ENCODE measurements at places on chromosomes 3 and 15.

DNA sequence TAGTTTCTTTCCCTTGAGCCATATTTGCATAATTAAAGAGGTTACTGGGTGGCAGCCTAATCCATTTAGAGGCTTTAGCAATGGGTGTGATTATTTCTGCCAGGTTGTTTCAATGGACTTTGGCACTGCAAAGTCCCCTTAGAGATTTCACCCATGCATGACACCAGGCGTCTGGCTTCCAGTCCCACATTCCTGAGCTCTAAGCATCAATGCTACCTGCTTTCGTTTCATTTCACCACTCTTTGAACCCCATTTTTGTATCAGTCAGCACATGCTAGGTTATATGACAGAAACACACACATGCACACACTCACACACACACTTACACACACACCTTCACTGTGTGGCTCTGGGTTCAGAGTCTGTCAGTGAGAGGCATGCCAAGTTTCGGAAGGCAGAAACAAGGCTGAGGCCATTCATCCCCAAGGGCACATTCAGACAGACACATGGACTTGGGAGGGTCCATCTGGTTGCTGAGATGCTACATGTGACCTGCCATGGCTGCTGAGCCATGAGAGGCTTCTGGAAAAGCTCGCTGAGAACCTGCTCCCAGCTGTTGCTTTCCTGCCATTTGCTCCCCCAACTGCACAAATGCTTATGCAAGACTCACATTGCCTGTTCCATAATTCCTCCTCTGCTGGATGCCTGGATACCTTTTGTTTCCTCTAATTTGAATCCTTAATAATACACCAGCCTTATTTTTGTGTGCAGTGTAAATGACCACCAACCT is 354.1 kb downstream of the GABRG3 start:
- DNase-seq = peak; percentile 25

DNA sequence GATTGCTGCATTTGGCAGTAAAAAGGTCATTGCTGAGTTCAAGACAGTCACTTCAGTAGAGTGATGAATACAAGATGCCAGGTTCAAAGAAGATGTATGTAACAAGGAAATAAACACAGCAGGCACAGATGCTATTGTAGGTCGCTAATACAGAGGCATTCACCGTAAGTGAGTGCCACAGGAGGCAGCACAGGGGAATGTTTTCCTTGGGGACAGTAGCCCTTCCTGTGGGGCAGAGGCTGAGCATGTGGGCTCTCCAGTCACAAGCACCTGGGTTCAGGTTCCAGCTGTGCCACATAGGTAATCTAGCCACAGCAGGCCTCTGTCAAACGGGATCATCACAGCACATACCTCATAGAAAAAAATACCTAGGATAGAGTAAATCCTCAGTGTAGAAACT is 86.3 kb downstream of the RSL24D1 start:
- DNase-seq = no peak

GRCh38 chr3:156610154-156610553 is 55.2 kb upstream of the SSR3 start:
- no peak for DNase-seq

DNA sequence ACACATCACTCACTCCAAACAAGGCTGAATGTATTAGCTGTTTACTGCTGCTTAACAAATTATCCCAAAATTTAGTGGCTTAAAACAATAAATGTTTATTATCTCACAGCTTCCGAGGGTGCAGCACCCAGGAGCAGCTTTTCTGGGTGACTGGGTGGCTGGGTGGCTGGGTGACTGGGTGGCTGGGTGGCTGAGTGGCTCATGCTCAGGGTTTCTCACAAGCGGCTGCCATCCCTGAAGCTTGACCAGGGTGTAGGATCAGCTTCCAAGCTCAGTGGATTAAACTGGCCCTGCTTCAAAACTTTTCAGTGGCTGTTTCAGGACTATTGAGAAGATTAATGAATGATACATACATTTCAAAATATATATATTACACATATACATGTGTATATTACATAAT is 2.3 kb upstream of the CYP11A1 start:
- DNase-seq = no peak

DNA sequence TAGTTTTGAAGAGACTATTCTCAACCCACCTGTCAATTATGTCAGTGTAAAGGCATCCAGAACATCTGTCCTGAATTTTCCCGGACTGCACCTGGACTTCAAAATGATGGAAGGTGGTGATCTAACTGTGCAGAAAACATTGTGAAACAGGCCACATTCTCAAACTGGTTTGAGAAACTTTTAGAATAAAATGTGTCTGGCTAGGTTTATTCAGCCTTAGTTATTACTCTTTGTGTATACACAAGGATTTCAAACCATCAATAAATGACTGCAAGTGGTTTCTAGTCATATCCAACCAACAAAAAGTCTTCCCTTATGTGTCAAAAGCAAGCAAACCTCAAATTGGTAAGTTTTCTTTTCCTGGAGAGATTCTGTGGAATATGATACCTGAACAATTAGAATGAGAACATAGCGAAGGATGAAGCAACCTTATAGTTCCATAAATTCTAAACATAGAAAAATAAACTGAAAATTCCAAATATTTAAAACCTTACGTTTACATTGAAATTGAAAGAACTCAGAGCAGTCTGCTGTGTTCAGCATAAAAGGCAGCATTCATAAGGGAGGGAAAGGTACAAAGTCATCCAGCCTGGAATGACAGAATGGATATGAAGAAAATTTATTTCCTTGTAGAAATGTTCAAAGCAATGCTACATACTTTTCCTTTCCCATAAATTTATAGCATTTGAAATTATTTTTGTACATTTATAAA is 306.6 kb upstream of the TGFBR2 start:
- DNase-seq = no peak
